Stimulated activated CD8-positive, alpha-beta memory T cell treated with anti-CD3 and anti-CD28 coated beads, Interleukin-4, amount 100 ng/mL, for 1 hour (primary cell): ENCODE measurements at places on chromosomes 1 and 21.

DNA sequence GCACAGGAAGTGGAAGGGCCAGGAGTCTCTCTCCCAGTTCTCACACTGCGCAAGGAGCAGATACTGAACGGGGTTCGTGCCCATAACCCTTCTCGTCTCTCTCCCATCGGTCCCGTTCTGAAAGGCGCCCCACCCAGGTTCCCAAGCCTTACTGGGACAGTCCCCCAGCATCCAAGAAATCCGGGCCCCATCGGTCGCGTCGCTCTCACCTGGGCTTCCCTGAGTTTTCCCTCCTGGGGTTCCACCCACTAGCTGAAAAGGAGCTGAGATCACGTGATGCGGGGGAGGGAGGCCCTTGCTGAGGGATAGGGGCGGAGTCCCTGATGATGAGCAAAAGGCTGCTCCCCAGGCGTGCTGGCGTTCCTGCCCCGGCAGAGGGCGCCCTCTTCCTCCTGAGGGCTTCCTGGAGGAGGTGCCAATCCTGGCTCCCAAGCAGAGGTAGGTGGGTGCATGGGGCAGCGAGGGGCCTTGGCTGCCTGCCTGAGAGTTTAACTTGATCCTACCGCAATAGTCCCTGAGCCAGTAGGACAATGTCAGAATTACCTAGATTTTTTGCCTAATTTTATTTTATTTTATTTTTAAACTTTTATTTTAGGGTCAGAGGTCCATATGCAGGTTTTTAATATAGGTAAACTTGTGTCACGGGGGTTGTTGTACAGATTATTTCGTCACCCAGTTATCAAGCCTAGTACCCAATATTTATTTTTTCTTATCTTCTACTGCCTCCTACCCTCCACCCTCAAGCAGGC, at the start of gene SPOCD1:
TSS of gene SPOCD1 (minus strand) at position 271 of the 749 bp plus-strand sequence. CDS start 689 bp downstream, outside the sequence.
- DNase-seq = peak; percentile 59

- DNase-seq = no peak
These were observed 28.7 kb downstream of the RSPH1 start for GRCh38 chr21:42467140-42467983.

GRCh38 chr1:213507472-213508223, 456.6 kb downstream of the RPS6KC1 start:
- DNase-seq = no peak

DNA sequence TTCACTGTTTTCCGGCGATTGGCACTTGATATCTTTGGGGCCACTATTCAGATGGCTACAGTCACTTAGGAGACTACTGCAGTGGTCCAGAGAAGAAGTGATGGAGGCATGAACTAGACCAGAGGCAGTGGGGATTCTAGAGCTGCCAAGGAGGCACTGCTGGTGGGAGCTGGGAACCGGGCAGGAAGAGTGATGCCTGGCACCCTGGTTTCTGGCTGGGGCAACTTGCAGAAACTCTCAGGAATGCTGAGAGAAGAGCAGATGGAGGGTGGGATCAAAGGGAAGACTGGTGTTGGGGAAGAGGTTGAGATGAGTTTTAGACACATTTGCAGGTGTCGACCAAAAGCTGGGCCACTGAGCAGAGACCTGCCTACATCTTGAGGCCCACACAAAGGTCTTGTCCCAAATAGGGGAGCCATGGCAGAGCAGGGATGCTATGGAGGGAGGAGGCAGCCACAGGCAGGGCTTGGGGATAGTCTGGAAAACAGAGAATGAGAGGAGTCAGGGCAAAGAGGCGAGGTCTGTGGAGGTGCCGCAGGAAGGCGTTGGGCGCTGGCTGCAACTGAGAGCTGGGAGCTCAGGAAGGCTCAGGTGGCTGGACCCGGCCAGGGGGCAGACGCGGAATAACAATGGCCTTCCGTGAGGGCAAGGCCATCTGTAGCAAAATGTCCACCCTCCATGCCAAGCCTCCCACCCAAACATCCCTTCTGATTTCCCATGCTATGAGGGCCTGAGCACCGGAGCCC, 118.9 kb downstream of the TOMM20 start:
- no peak for DNase-seq

- no peak for DNase-seq
These were observed 12.3 kb downstream of the ZBTB7B start for GRCh38 chr1:155014709-155015508.

- no peak for DNase-seq
These were observed 166.2 kb downstream of the ASTN1 start for GRCh38 chr1:176998183-176998795.

GRCh38 chr1:36941316-36941978, 92.9 kb downstream of the GRIK3 start:
- no peak for DNase-seq

DNA sequence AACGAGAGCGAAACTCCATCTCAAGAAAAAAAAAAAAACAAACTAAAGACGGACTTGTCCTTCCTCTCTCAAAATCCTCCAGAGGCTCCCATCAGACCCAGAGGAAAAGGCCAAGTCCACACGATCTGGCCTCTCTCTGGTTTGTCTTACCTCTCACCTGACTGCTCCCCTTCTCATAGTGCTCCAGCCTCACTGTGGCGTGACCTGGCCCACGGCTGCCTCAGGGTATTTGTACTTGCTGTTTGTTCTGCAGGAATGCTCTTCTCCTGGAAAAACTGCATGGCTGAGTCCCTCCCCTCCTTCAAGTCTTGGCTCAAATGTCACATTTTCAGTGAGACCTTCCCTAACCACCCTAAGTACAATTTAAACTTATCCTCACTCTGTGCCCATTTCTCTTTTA, 8.0 kb upstream of the BRWD1 start:
- no peak for DNase-seq

DNA sequence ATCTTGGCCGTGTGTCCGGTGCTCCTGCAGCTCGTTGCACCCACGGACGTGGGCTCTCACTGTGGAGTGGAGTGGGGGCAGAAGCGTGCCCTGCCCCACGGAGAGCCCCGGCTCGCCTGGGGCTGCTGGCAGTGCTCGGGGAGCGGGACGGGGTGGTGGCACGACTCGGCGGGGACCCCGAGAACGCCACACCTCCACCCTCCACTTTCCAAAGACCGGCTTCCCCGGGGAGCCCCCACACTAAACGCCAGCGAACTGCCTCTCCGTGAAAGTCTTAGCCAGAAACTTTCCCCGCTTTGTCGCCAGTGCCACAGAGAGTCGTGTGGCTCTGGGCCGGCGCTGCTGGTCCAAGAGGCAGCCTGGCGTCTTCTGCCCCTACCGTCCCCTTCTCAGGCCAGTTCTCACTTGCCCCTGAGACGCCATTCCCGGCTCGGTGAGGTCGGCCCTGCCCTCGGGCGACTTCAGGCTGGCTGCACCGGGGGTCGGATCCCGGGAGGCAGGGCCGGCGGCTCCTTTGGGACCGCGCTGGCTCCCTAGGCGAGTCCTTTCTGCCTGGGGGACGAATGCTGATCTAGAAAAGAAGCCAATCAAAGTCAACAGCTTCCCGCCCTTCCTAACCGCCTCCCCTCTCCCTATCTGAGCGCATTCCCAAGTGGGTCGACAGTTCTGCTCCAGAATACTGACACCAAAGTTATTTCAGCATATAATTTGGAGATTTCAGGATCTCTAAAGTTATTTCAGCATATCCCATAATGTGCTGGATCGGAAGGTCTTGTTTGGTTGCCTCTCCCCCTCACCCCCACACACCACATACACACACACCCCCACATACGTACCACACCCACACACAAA, 2.6 kb upstream of the SAMD13 start:
- no peak for DNase-seq

DNA sequence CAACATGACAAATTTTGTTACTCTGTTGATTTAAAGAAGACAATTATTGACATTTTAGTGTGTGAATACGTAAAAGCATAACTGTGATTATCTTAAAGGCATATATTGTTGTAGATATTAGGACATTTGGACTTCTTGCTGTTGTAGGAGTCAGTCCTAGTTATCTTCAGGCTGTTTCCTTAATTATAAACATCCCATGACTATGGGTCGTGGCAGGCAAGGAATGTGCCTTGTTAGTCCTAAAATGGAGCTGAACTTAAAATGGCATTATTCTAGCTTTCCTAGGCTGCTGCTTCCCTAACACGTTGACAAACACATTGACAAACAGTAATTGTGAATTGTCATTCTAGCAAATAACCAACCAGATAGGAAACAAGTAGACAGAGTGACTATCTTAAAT, 4.4 kb upstream of the MPZL1 start:
- no peak for DNase-seq

DNA sequence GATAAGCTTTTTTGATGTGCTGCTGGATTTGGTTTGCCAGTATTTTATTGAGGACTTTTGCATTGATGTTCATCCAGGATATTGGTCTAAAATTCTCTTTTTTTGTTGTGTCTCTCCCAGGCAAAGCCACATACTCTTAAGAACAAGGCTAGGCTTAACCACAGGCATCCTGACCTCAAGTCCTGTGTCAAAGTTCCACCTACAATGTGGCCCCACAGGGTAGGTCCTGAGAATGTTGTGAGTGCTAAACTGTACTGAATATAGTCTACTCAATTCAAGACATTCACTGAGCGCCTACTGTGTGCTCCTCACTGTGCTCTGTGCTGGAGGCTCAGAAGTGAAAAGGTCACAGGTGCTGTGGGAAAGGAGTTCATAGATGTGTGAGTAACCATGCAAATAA, 20.6 kb downstream of the DDAH1 start:
- DNase-seq = no peak

- no peak for DNase-seq
These were observed 34.9 kb downstream of the TMCO4 start for GRCh38 chr1:19764848-19765247.

GRCh38 chr1:81600363-81600762, 200.4 kb upstream of the ADGRL2 start:
- DNase-seq = no peak

GRCh38 chr1:174900317-174900716, 99.4 kb upstream of the CACYBP start:
- no peak for DNase-seq
